ENCODE measurements at places on chromosomes 3 and 15. TPM values are rescaled to one million over a fixed set of nuclear protein-coding genes. Genes with fewer than 3 reads are reported as not detected.

GRCh38 chr3:125150525-125151441 lies 61.8 kb downstream of the SLC12A8 start:
- no peaks in the 10 kb centered on the region for H3K36me3 ChIP-seq
- H3K4me1 ChIP-seq: peaks cover 17% of the 10 kb centered on the region
- no peak overlapping the region for H3K4me3 ChIP-seq

- no peak overlapping the region for H3K4me3 ChIP-seq
- H3K27ac ChIP-seq: no peak overlapping the region
- no peak for DNase-seq
- no peaks in the 10 kb centered on the region for H3K4me1 ChIP-seq
Observed at GRCh38 chr3:81214631-81215030, 546.8 kb downstream of the GBE1 start.

GRCh38 chr3:31840252-31840651 lies 140.8 kb downstream of the OSBPL10 start:
- H3K4me3 ChIP-seq: no peak overlapping the region
- no peak overlapping the region for H3K27ac ChIP-seq
- H3K27me3 ChIP-seq: no peaks in the 10 kb centered on the region
- no peaks in the 10 kb centered on the region for H3K36me3 ChIP-seq
- DNase-seq: no peak
- H3K4me1 ChIP-seq: no peaks in the 10 kb centered on the region

The USP13 gene
- 6.9 TPM for polyA plus RNA-seq

Measured in adrenal gland (tissue), 19 donors.